ENCODE measurements at places on chromosomes 2 and 18.

DNA sequence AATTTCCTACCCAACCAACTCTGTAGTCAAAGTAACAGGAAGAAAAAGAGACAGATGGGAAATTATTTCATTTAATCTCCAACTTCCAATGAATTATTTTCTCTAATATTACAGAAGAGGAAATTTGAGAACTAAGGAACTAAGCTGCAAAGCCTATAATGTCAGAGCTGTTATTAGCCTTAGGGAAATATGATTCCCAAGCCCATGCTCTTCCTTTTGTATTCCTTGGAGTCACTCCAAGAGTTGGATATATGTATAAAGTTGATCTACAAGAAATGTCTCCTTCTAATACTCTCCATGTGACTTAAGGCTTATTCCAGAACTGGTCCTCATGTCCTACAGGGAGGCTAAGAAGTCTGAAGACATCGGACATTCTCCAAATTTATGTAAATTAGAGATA lies 31.6 kb upstream of the VWC2L start:
- no peak for DNase-seq

DNA sequence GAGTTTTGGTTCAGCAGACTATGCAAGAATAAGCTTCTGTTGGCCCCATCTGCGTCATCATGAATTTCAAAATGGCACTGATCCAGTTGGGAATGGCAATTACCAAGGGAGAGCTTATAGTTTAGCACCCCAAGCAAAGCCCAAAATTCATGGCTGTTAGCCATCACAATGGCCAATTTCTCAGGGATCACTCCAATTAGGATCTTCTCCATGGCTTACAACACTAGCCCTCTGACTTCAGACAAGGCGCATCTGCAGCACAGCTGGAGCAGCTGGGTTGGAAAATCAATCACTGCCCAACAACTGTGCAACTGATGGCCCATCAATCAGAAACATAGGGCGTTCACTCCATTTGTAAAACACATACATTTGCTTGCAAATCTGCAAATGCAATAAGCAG lies 273.6 kb downstream of the SRBD1 start:
- DNase-seq = peak; percentile 20

DNA sequence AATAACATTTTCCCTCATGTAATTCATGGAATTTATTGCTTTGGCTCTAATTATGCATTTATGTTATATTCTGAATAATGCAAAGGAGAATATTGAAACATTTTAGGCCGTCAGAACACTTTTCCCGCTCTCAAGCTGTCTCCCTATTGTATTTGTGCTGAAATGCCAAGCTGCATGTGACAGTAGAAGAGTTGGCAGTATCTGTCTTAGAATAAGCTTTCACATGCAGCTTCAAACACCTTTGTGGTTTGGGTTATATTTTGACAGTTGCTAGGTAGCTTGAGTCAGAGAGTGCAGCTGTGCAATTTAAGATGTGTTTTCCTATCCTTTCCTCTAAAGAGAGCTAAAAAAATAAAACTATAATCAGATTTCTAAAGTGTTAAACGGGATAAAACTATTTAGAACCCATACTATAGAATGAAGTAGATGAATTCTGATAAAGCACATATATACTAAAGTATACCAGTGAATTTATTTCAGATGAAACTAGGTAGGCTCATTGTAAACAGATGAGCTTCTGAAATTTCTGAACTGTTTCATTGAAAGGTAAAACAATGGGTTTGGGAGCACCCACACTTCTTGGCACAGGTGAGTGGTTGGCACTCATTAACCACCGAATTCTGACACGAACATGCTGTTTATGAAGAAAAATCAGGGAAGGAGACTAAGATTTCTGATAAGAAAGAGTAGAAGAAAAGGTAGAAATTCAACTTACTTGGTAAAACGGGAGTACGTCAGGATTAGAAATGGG lies 43.4 kb downstream of the PLCL1 start:
- DNase-seq = no peak

GRCh38 chr2:138752197-138752956 lies 27.8 kb downstream of the NXPH2 start:
- DNase-seq = no peak

DNA sequence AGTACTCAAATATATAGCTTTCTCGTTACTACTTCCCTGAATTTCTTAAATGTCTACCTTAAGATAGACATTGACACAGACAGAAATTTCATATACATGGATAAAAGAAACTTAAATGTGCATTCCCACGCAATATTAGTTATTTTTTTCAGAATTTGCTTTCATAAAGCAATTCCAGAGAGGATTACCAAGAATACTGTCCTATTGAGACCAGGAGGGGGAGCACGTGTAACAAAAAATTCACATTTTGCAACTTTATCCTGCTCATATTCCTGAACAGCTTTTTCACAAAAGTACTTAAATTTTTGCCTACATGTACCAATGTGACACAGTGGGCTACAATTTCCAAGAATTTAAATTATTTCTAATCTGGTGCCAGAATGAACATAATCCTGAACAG lies 30.7 kb upstream of the ERCC3 start:
- no peak for DNase-seq

GRCh38 chr2:134231965-134232340 lies 21.9 kb upstream of the MGAT5 start:
- DNase-seq = no peak

DNA sequence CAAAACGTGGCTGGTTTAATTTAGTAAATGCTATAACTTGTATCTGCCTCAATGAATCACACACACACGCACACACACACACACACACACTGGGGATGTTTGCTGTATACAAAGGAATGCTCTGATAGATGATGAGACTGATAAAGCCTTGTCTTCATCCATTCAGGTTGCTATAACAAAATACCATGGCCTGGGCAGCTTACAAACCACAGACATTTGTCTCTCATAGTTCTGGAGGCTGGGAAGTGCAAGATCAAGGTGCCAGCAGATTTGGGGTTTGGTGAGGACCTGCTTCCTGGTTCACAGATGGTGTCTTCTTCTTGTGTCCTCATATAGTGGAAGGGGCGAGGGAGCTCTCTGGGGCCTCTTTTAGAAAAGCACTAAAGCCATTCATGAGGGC lies 149.5 kb upstream of the HDAC4 start:
- DNase-seq = no peak

GRCh38 chr2:23008440-23008839 lies 376.5 kb upstream of the KLHL29 start:
- peak; percentile 24 for DNase-seq

DNA sequence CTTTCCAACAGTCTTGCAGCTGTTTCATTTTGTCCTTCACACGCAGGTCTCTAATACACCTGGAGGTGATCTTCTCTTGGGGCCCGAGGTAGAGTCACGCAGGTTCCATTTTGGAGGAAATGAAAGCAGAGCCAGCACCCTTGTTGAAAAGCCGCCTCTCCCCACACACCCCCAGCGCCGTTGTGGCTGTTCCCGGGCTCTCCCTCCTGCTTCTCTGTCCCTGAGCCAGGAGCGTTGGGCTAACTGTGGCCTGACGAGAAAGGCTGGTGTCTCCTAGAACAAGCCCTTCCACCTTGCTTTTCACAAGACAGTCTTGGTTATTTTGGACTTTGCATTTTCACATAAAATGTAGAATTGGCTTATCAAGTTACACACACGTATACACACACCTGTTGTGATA lies 16.3 kb downstream of the SNED1 start:
- no peak for DNase-seq

- DNase-seq = no peak
These were observed 10.2 kb downstream of the NEDD4L start for GRCh38 chr18:58054041-58054781.

GRCh38 chr2:200068642-200069041 lies 113.3 kb downstream of the MAIP1 start:
- DNase-seq = no peak

GRCh38 chr2:29519338-29519925 lies 402.0 kb downstream of the ALK start:
- peak; percentile 35 for DNase-seq

- no peak for DNase-seq
These were observed 84.2 kb downstream of the ANTXR1 start for GRCh38 chr2:69097148-69097610.

DNA sequence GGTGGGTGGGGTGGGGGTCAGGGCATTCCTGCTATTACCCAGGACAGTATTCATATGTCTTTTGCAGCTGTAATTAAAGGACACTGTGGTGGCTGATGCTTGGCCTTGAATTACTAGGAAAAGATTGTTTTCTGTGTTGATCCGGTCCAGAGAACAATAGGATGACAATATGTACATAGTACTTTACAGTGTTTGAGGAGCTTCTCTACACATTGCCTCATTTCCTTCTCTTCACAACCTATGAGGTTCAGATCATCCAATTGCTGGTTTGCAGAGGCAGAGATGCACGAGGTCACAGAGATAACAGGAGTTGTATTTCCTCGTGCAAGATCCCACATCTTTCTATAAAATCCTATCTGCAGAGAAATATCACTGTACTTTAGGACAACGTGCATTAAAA lies 119.5 kb downstream of the LIPG start:
- no peak for DNase-seq

DNA sequence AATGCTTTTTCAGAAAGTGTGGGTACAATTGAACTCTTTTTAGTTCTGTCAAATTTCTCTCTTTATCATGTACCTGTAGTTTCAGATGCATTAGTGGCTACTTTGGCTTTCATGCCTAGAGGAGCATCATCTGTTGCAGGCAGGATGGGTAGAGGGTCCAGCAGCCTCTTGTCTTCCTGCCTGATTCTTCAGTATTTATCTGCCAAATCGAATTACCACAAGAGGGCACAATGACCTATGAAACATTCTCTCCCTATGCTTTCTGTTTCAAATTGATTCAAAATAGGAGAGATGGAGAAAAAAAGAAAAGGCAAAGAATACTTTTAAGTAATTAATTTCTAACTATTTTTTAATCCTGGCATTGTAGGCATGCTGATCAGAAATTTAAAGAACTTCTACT lies 477.2 kb downstream of the TRIB2 start:
- no peak for DNase-seq

- DNase-seq = no peak
These were observed 31.3 kb upstream of the PXDN start for GRCh38 chr2:1775511-1776035.

Data from adrenal gland (tissue), 19 donors.